ENCODE measurements at places on chromosomes 11 and 22. TPM values are rescaled to one million over a fixed set of nuclear protein-coding genes. Genes with fewer than 3 reads are reported as not detected.
A peak's percentile ranks its signal among the peaks of the same experiment; 100 is the strongest.

DNA sequence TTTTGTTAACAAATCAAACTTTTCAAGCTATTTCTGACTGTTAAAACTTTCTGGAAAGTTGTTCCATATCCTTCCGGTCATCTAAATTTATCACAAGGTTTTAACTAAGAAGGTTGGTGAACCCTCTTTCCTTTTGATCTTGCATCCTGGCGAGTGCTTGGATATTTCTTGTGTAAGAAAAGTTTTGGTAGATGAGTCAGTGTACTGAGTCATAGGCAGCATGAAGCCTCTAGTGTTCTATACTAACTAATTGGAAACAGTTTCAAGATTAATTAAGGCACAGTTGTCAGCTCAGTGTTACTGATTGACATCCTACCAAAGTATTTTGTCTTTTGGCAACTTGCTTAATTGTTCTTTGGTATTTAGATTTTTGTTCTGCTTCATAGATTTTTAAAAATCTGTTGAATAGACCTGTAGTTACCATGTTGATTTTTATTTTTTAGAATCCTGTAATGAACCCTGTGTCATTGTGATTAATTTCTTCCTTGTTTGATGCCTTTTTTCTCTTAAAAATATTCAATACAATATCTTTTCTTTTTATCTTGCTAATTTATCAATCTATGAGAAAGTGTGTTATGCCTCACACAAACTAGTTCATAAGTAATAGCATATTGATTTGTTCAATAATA, 38.0 kb downstream of the METTL15 start:
- no peak for DNase-seq

FIBIN gene
- polyA plus RNA-seq: 5.8 TPM

DNA sequence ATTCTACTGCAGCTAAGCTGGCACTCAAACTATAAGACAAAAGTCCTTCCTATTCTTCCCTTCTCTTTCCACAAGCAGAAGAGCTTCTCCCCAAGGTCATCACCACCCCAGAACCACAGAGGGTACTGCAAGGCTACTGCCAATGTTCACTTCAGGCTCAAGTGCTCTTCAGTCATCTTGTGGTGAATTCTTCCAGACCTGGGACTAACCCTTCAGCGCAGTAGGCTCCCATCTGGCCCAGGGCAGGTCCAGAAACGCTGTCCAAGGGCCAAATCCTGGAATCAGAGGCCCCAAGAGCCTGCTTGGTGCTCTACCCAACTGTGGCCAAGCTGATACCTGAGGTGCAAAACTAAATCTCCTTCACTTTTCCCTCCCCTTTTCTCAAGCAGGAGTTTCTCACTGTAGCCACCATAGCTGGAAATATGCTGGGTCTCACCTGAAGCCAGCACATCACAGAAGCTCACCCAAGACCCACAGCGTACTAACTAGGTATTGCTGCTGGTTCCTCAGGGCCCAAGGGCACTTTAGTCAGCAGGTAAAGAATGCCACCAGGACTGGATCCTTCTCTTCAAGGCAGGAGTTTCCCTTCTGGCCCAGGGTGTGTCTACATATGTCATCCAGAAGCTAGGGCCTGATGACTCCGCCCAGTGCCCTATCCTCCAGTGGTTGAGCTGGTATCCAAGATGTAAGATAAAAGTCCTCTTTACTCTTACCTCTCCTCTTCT, 27.8 kb downstream of the FCHSD2 start:
- no peak for DNase-seq

MS4A6E gene
- not detected for polyA plus RNA-seq

OR4X2 gene
- not detected for polyA plus RNA-seq

ARL2 gene
- polyA plus RNA-seq: 48.9 TPM

GRCh38 chr11:2886191-2886894, 768 bp upstream of the CDKN1C start:
- peak; percentile 76 for DNase-seq

DNA sequence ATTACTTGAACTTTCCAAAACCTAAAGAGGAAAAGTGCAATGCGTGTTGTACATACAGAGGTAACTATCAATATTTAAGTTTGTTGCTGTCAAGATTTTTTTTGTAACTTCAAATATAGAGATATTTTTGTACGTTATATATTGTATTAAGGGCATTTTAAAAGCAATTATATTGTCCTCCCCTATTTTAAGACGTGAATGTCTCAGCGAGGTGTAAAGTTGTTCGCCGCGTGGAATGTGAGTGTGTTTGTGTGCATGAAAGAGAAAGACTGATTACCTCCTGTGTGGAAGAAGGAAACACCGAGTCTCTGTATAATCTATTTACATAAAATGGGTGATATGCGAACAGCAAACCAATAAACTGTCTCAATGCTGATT, 2.1 kb downstream of the ADM start:
- DNase-seq: no peak
